Panc1 (cell line): ENCODE measurements at places on chromosomes 5 and 9. TPM values are rescaled to one million over a fixed set of nuclear protein-coding genes. Genes with fewer than 3 reads are reported as not detected.
A peak's percentile ranks its signal among the peaks of the same experiment; 100 is the strongest.

DNA sequence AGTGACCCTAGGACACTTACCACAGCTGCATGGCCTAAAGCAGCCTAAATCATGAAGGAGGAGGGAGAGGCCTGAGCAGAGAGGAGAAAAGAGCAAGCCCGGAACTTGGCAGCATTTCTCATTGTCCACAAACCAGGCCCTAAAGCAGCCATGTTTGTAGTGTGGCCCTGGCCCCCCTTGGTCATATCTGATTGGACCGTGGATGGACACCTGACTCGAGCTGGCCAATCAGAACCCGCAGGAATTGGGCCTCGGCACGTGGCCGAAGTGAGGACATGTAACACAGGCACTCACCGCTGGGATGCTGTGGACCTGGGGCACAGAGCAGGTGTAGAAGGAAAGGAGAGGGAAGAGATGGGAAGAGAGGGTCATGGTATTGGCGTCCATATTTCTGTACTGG, 56.9 kb downstream of the ASS1 start:
- no peaks in the 10 kb centered on the region for H3K27me3 ChIP-seq
- H3K36me3 ChIP-seq, result no peaks in the 10 kb centered on the region
- no peak overlapping the region for H3K4me3 ChIP-seq
- H3K4me1 ChIP-seq, result no peaks in the 10 kb centered on the region
- H3K27ac ChIP-seq, result no peak overlapping the region

DNA sequence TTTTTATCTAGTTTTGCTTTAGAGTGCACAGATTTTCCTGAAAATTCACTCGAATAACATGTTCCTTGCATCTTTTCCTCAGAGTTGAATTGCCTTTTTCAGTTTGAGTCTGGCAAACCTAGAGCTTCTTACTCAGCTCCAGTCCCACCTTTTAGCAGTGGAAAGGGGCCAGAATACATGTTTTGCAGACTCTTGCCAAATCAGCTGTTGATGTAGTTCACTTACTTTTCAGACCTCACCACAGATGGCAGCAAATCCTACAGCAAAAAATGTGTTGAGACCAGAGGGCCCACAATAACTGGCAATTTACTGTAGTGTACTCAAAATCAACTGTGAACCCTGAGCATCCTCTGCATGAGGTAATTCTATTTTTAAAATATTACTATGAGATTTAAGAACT, 545.2 kb upstream of the ACO1 start:
- no peaks in the 10 kb centered on the region for H3K27me3 ChIP-seq
- H3K36me3 ChIP-seq, result no peaks in the 10 kb centered on the region
- H3K27ac ChIP-seq, result no peak overlapping the region
- no peaks in the 10 kb centered on the region for H3K4me1 ChIP-seq

DNA sequence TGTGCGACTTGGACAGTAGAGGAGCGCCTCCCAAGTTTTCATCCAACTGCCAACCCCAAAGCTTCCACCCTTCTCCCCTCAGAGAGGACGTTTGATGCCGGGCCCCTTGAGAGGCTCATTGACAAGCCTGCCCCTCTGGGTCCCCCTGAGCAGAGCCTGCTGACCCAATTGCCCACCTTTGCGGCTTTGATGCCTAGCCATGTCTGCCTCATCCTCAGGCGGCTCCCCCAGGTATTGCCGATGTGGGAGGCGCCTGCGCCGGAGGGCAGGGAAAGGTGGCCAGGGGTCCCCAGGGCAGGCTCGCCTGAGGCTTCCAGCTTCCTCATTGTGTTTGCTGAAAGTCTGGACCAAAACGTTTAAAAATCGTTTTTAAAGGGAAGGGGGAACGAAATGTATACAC, 1.4 kb downstream of the ODF2 start:
- H3K27me3 ChIP-seq, result no peaks in the 10 kb centered on the region
- H3K36me3 ChIP-seq, result peaks cover 8% of the 10 kb centered on the region
- H3K4me1 ChIP-seq, result peaks cover 5% of the 10 kb centered on the region; the same call in 1 of the 2 replicates
- H3K4me3 ChIP-seq, result peak overlapping the region; percentile 72
- no peak for DNase-seq
- H3K27ac ChIP-seq, result peak overlapping the region; percentile 69; the same call in 1 of the 2 replicates

DNA sequence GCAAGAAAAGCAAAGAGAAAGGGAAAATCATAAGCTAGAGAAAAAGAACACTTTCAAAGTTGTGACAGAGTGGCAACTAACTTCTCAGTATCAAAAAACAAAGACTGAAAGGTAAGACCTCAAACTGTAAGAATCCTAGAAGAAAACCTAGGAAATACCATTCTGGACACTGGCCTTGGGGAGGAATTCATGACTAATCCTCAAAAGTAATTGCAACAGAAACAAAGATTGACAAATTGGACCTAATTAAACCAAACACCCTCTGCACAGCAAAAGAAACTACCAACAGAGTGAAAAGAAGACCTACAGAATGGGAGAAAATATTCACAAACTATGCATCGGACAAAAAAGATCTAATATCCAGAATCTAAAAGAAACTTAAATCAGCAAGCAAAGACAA, 79.1 kb downstream of the FEM1C start:
- DNase-seq, result no peak
- H3K27me3 ChIP-seq, result no peaks in the 10 kb centered on the region
- H3K4me3 ChIP-seq, result no peak overlapping the region
- H3K4me1 ChIP-seq, result no peaks in the 10 kb centered on the region
- H3K27ac ChIP-seq, result no peak overlapping the region

GRCh38 chr5:58582019-58582802, 664 bp upstream of the RAB3C start:
- DNase-seq, result no peak
- no peak overlapping the region for H3K27ac ChIP-seq
- H3K4me1 ChIP-seq, result peaks cover 8% of the 10 kb centered on the region; the same call in 1 of the 2 replicates
- peak overlapping the region; percentile 86 for H3K4me3 ChIP-seq

- H3K27me3 ChIP-seq, result no peaks in the 10 kb centered on the region
- H3K4me3 ChIP-seq, result no peak overlapping the region
- no peaks in the 10 kb centered on the region for H3K4me1 ChIP-seq
- H3K27ac ChIP-seq, result no peak overlapping the region
- H3K36me3 ChIP-seq, result no peaks in the 10 kb centered on the region
Observed at GRCh38 chr5:45038366-45038987, 229.7 kb downstream of the MRPS30 start.

- no peaks in the 10 kb centered on the region for H3K36me3 ChIP-seq
- no peaks in the 10 kb centered on the region for H3K27me3 ChIP-seq
- H3K27ac ChIP-seq, result no peak overlapping the region
- no peak overlapping the region for H3K4me3 ChIP-seq
Observed at GRCh38 chr5:149228618-149229297, 42.9 kb upstream of the AFAP1L1 start.

DNA sequence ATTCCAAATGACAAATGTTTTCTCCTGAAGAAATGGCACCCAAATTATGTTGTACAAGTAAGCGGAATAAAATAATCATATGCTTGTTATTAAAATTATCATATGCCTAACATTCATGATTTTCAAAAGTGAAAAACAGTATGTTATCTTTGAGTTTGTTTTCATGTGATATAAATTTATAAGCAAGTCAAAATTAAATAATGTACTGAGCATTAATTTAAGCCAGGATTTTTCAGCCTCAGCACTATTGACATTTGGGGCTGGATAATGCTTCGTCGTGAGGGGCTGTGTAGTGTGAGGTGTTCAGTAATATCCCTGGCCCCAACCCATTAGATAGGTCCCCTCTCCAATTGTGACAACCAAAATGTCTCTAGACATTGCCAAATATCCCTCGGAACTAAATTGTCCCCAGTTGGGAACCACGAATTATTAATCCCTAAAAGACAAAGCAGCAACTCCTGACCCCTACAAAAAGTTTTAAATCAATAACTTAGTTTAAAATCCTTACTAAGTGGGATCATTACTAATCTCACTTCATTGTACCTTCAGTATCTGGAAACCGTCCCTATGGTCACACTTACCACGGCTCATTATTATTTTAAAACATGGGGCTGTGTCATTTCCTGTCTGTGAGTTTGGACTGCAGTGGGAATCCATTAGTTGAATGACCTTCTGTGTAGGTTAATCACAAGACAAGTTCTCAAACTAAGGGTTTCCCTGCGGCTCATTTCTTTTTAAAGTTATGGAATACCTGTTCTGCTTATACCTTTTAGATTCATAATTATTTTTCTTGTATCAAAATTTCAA, 1.3 kb upstream of the NNT start:
- H3K4me3 ChIP-seq, result peak overlapping the region; percentile 82
- peaks cover 14% of the 10 kb centered on the region for H3K4me1 ChIP-seq
- no peak for DNase-seq
- H3K27ac ChIP-seq, result peak overlapping the region; percentile 97
- H3K27me3 ChIP-seq, result no peaks in the 10 kb centered on the region
- no peaks in the 10 kb centered on the region; the same call in 1 of the 2 replicates for H3K36me3 ChIP-seq

- H3K27ac ChIP-seq, result no peak overlapping the region
- no peaks in the 10 kb centered on the region for H3K36me3 ChIP-seq
- H3K27me3 ChIP-seq, result no peaks in the 10 kb centered on the region
- no peak overlapping the region for H3K4me3 ChIP-seq
- DNase-seq, result no peak
Observed at GRCh38 chr9:10903969-10904368, 291.2 kb upstream of the PTPRD start.

GRCh38 chr5:159878988-159879471, 37.3 kb upstream of the ADRA1B start:
- H3K27ac ChIP-seq, result no peak overlapping the region
- no peak for DNase-seq
- no peak overlapping the region for H3K4me3 ChIP-seq
- 0 out of 2 replicates have a peak, but pooled peaks cover 5% of the 10 kb centered on the region for H3K4me1 ChIP-seq
- no peaks in the 10 kb centered on the region for H3K27me3 ChIP-seq
- no peaks in the 10 kb centered on the region for H3K36me3 ChIP-seq

GRCh38 chr9:127423476-127423933, 677 bp upstream of the ZNF79 start:
- peak overlapping the region; percentile 96 for H3K4me3 ChIP-seq
- H3K27ac ChIP-seq, result peak overlapping the region; percentile 95
- peaks cover 9% of the 10 kb centered on the region; the same call in 1 of the 2 replicates for H3K4me1 ChIP-seq
- no peaks in the 10 kb centered on the region; the same call in 1 of the 2 replicates for H3K36me3 ChIP-seq

DNA sequence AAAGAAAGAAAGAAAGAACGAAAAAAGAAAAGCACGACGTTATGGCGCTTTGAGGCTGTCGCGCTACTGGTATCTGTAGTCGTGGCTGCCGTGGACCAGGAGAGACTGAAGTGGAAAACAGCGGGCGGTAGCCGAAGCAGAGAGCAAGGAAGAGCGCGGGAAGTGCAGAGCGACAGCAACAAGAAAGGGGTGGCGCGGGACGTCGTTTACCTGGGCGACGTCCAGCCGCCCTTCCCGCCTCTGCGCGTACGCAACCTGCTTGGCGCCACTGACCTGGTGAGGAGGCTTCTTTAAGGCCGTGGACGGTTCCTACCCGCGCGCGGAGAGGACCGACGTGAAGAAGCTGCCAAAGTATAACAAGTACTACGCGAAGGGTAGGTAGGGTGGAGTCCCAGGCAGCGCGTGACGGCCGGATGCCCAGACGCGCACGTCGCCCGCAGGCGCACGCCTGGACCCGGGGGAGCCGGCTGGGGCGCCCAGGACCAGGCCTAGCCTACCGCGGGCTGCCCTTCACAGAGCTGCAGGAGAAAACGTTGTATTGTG, 15.4 kb downstream of the CCL28 start:
- DNase-seq, result no peak
- peak overlapping the region; percentile 47 for H3K4me3 ChIP-seq
- H3K27ac ChIP-seq, result peak overlapping the region; percentile 58
- no peaks in the 10 kb centered on the region for H3K36me3 ChIP-seq
- H3K4me1 ChIP-seq, result no peaks in the 10 kb centered on the region
- no peaks in the 10 kb centered on the region for H3K27me3 ChIP-seq

- DNase-seq, result no peak
- H3K4me3 ChIP-seq, result no peak overlapping the region
- no peaks in the 10 kb centered on the region for H3K4me1 ChIP-seq
- H3K27ac ChIP-seq, result no peak overlapping the region
Observed at GRCh38 chr5:33854733-33855151, 37.0 kb downstream of the ADAMTS12 start.

- no peak overlapping the region for H3K27ac ChIP-seq
- H3K4me3 ChIP-seq, result no peak overlapping the region
- H3K4me1 ChIP-seq, result no peaks in the 10 kb centered on the region
- no peak for DNase-seq
- no peaks in the 10 kb centered on the region for H3K36me3 ChIP-seq
- no peaks in the 10 kb centered on the region for H3K27me3 ChIP-seq
Observed at GRCh38 chr9:10148796-10149195, 464.0 kb downstream of the PTPRD start.

DNA sequence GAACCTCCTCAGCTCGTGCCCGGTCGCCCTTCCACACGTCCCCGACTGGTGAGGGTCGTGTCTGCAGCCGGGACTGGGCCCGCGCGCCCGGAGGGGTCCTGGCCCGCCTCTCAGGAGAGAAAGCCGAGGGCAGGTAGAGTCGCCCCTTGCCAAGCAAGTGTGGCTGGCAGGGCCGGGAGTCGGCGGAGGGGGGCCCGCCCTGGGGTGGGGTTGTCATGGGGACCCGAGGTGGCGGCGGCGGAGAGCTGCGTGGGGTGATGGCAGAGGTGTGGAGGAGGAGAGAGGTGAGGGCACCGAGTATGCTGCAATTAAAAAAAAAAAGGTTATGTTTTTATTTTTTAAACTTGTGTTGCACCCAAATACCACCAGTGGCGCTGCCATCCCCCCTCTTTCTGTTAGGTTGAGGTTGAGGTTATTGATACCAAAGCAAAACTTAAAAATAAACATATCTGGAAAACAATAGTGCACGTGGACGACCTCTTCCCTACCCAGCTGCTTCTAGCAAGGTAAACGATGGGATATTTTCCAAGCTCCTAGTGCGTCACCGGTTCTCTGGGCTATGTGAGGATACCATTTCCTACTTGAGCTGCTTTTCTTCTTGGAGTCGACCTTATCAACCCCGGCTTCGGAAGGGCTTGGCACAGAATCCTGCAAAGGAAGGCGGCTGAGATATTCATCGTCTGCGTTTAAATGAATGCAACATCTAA, 660 bp downstream of the SCAMP1 start:
- peak overlapping the region; percentile 86 for H3K27ac ChIP-seq
- DNase-seq, result peak; percentile 36
- H3K27me3 ChIP-seq, result no peaks in the 10 kb centered on the region
- H3K4me1 ChIP-seq, result peaks cover 24% of the 10 kb centered on the region
- H3K4me3 ChIP-seq, result peak overlapping the region; percentile 97
- no peaks in the 10 kb centered on the region; the same call in none of the 2 replicates for H3K36me3 ChIP-seq

GRCh38 chr9:31394015-31394473, 990.4 kb upstream of the ACO1 start:
- no peaks in the 10 kb centered on the region for H3K36me3 ChIP-seq
- no peak overlapping the region for H3K27ac ChIP-seq
- no peak for DNase-seq
- H3K27me3 ChIP-seq, result no peaks in the 10 kb centered on the region
- H3K4me1 ChIP-seq, result no peaks in the 10 kb centered on the region

GRCh38 chr5:137453483-137454080, 45.5 kb downstream of the SPOCK1 start:
- H3K36me3 ChIP-seq, result no peaks in the 10 kb centered on the region
- no peak for DNase-seq
- H3K27me3 ChIP-seq, result no peaks in the 10 kb centered on the region; the same call in 1 of the 2 replicates
- H3K4me1 ChIP-seq, result no peaks in the 10 kb centered on the region
- no peak overlapping the region for H3K27ac ChIP-seq

- H3K4me1 ChIP-seq, result peaks cover 27% of the 10 kb centered on the region
- H3K36me3 ChIP-seq, result no peaks in the 10 kb centered on the region
- no peak for DNase-seq
- H3K27me3 ChIP-seq, result no peaks in the 10 kb centered on the region
- H3K27ac ChIP-seq, result peak overlapping the region; percentile 83
Observed at GRCh38 chr5:40552981-40553380, 126.7 kb upstream of the PTGER4 start.

The ZBTB26 gene
- total RNA-seq, result 4.5 TPM

The RARS1 gene
- total RNA-seq, result 128 TPM

The AJM1 gene
- total RNA-seq, result 7.2 TPM

The CDO1 gene
- total RNA-seq, result not detected

The IQGAP2 gene
- 0.59 TPM for total RNA-seq
